ENCODE measurements at places on chromosomes 2 and 18.

GRCh38 chr2:217220228-217221013 lies 360.6 kb upstream of the TNP1 start:
- no peak for DNase-seq

DNA sequence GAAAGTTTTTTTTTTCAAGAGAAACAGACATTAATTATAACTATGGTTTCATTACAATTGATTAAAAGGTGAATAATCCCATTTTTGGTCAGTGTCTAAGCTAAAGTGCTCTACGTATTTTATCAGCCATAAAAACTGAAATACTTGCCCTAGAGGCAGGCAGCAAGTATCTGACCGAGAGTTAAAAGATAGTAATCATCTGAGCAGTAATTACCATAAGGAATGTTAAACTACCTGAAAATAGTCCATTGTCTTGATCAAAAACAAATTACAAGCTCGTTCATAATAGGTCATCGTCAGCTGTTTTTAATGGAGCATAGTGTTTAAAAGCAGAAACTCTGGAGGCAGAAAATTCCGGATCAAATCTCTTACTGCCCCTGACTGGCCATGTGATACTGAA lies 105.7 kb upstream of the ZEB2 start:
- DNase-seq: no peak

DNA sequence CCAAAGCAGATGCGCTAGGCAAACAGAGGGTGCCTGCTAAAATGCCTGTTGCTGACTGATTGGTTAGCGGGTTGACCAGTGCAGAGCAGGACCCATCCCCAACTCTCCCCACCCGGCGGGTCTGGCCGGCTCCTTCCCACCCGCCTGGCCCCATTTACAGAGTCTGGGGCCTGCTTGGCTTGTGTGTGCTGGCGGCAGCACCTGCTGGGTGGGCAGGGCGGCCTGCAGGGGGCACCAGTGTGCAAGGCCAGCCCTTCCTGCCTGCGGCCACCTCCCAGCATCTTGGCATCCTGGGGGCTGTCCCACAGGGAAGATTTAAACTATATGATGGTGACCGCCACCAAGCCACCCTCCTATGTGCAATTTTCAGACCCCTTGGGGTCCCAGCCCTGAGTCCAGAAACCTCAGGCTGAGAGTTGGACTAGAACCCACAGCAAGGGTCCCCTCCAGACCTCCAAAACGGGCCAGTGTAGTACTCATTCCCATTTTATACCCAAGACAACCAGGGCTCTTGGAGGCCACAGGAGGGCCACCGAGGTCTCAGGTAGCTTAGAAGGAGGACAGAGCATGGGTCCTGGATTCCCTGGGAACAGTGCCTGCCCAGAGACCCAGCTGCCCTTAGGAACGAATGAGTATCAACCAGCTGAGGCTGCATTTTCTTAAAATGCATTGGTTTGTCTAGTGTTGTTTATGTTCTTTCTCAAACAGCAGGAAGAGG lies 173.6 kb downstream of the SMAD7 start:
- DNase-seq: no peak

DNA sequence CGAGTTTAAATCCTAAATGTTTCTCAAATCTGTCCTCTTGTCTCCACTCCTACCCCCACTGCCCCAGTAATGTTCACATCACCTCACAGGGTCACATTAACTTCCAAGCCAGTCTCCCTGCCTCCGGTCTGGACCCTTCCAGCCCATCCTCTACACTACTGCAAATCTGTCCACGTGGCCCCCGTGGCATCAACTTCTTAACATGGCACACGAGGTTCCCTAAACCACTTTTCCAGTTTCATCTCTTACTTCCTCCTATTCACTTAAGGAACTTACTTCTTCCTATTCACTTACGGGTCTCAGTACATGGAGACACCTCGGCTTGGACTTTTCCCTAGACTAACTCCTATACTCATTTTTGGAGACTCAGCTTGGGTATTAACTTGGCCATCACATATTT lies 27.0 kb downstream of the MRPL33 start:
- DNase-seq: no peak

- no peak for DNase-seq
Measured at GRCh38 chr2:102321941-102322719, 10.8 kb downstream of the IL1RL1 start.
